ENCODE measurements at places on chromosomes 2 and 18. TPM values are rescaled to one million over a fixed set of nuclear protein-coding genes. Genes with fewer than 3 reads are reported as not detected.

- DNase-seq: no peak
Observed at GRCh38 chr18:13987956-13988355, 72.6 kb upstream of the MC2R start.

DNA sequence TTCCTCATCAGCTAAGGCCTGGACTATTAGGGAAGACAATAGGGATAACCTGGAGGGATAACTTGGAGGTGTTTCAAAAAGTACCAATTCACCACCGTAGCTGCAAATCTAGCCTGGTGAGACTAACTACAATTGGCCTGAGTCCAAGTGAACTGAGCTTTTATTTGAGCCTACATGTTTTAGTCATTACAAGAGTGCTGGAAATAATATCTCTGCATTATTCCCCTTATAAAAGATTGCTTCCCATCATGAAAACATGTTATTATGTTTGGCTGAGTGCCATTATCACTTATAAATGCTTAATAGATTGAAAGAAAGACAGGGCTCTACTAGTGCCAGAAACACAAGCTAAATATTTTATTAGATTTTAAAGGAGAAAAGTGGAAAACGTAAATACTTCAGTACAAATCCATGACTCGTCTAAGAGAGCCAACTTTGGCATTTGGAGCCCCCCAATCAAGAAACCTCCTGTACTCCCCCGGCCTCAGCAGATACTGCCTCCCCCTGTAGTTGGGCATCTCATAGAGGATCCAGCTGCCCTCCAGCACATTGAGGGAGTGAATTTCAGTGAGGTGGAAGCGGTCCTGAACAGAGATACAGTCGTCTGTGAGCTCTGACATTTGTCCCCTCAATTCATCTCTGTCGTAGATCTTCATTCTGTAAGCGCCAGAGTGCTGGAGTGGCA is 3.6 kb downstream of the CRYGB start:
- DNase-seq: no peak

Gene SPP2
- not detected for polyA plus RNA-seq

Gene TNFAIP6
- 1.4 TPM for polyA plus RNA-seq

GRCh38 chr2:72991980-72992733 is 74.8 kb downstream of the EMX1 start:
- no peak for DNase-seq

DNA sequence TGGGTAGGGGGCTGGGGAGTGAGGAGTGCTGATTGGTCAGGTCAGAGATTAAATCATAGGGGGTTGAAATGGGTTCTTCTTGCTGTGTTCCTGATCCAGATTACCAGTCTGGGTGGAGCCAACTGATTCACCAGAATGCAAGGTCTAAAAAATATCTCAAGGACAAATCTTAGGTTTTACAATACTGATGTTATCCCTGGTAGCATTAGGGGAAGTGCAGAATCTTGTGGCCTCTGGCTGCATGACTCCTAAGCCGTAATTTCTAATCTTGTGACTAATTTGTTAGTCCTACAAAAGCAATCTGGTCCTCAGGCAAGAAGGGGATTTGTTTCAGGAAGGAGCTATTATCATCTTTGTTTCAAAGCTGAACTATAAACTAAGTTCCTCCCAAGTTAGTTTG is 289.2 kb upstream of the KYNU start:
- DNase-seq: no peak

GRCh38 chr18:7572822-7573221 is 5.7 kb downstream of the PTPRM start:
- DNase-seq: no peak

GRCh38 chr2:226030788-226031646 is 631.5 kb downstream of the NYAP2 start:
- peak; percentile 70 for DNase-seq

Gene SYT4
- 0.39 TPM for polyA plus RNA-seq

- no peak for DNase-seq
Observed at GRCh38 chr2:150400849-150401248, 86.6 kb downstream of the RND3 start.

- DNase-seq: no peak
Observed at GRCh38 chr2:119022678-119023077, 80.7 kb downstream of the MARCO start.

DNA sequence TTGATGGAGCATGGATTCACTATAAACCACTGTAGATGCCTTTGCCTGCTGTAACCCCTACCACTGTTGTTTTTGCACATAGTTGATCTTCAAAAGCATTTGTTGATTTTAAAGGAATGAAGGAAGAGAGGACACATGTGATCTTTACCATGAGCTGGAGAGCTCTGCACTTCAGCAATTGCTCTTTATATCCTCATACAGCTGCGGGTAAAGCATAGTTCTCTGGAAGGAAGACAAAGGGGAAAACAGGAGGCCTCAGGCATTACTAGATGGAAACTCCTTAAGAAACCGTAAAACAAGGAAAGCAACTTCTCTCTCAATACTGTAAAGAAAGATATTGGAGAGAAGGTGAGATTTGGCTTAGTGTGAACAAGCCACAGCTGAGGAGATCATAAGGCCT is 60.6 kb downstream of the SCG2 start:
- no peak for DNase-seq

GRCh38 chr2:128469203-128469602 is 150.5 kb upstream of the HS6ST1 start:
- no peak for DNase-seq

Gene IL36B
- polyA plus RNA-seq: not detected

Gene BMPR2
- polyA plus RNA-seq: 53.9 TPM

DNA sequence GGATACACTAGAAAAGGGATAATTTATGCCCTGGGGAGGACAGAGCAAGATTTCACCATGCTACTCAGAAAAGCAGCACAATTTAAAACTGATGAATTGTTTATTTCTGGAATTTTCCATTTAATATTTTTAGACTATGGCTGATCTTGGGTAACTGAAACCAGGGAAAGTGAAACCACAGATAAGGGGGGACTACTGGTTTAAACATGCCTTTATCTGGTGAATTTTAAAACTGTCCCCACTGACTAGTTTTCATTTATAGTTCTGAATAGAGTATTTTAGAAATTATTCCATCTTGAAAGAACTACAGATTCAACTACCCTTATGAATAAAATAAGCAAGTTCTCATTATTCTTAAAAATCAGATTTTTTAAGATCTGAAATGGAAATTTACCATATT is 15.0 kb downstream of the NFU1 start:
- no peak for DNase-seq

DNA sequence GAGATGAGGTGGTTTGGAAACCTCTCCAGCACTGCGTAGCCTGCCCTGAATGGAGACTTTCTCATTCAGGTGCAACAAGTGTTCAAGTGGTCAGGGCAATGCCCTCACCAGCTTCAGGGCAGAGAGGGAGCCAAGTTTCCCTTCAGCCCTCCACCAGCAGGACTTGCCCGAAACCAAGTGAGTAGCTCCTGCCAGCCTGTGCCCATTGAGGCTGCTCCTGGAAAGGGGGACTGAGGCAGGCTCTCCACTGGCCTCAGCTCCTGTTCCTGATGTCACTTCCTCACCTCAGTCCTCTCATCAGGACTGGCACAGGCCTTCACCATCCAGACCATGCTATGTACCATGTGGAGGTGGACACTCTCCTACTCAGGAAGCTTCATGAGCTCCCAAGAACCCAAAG is 94.6 kb downstream of the CELF4 start:
- no peak for DNase-seq

DNA sequence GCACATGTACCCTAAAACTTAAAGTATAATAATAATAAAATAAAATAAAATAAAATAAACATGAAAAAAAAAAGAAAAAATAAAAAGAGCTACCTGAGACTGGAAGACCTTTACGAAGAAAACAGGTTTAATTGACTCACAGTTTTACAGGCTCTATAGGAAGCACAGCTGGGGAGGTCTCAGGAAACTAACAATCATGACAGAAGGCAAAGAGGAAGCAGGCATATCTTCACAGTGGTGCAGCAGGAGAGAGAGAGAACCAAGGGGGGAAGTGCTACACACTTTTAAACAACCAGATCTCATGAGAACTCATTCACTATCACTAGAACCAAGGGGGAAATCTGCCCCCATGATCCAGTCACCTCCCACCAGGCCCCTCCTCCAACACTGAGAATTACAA is 379.3 kb upstream of the VWC2L start:
- no peak for DNase-seq

- DNase-seq: no peak
Observed at GRCh38 chr2:17057109-17058017, 391.7 kb upstream of the CYRIA start.

GRCh38 chr18:54163453-54163852 is 61.0 kb downstream of the MBD2 start:
- DNase-seq: no peak
